ENCODE measurements at places on chromosomes 1 and 21.

- DNase-seq: no peak
These were observed 6.1 kb downstream of the SH2D1B start for GRCh38 chr1:162405800-162406199.

DNA sequence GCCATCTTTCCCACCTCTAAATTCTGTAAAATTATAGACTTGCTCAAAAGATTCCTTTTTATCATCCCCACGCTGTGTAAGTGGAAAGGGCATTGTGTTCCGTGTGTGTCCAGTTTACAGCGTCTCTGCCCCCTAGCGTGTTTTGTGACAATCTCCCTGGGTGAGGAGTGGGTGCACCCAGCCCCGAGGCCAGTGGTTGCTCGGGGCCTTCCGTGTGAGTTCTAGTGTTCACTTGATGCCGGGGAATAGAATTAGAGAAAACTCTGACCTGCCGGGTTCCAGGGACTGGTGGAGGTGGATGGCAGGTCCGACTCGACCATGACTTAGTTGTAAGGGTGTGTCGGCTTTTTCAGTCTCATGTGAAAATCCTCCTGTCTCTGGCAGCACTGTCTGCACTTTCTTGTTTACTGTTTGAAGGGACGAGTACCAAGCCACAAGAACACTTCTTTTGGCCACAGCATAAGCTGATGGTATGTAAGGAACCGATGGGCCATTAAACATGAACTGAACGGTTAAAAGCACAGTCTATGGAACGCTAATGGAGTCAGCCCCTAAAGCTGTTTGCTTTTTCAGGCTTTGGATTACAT lies 61.9 kb downstream of the POFUT2 start:
- no peak for DNase-seq

GRCh38 chr1:151887028-151887427 lies 22.3 kb downstream of the THEM4 start:
- DNase-seq: no peak

GRCh38 chr1:212295579-212295978 lies 10.4 kb downstream of the PPP2R5A start:
- DNase-seq: no peak

DNA sequence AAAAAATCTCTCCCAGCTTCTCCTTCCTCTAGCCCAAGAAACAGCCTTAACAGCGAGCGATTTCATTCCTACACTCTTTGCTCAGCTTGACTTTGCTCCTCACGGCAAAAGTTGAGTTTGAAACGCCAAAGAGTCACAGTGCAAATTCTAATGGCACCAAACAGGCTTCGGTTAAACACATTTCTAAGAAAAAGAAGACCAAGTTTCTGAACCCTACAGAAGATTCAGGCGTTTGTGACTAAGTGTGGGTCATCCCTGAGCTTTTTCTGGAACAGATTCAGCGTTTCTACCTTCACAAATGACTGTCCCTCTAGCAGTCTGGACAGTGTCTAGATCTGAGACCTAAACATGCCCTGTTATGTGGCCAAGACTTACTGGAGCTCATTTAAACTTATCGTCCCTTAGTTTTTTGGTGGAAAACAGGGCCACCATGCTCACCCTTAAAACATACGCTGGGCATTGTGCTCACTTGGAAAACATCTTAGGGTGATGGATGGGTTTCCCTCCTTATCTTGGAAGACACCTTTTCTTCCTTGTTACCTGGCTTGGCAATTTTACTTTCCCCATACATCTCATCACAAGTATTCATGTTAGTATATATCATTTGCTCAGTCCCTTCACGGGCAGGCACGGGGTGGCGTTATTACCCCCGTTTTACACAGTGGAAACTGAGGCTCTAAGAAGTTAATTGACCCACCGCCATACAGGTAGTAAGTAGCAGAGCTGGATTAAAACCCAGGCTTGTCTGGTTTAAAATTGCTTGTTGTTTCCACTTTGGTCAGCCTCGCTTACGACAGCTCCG lies 1.0 kb downstream of the C1orf198 start:
- no peak for DNase-seq

- no peak for DNase-seq
These were observed 6.5 kb upstream of the GLRX2 start for GRCh38 chr1:193111641-193112090.

GRCh38 chr21:36807422-36807928 lies 108.6 kb downstream of the SIM2 start:
- DNase-seq: no peak

- DNase-seq: no peak
These were observed 5.2 kb downstream of the PADI1 start for GRCh38 chr1:17210176-17210575.

DNA sequence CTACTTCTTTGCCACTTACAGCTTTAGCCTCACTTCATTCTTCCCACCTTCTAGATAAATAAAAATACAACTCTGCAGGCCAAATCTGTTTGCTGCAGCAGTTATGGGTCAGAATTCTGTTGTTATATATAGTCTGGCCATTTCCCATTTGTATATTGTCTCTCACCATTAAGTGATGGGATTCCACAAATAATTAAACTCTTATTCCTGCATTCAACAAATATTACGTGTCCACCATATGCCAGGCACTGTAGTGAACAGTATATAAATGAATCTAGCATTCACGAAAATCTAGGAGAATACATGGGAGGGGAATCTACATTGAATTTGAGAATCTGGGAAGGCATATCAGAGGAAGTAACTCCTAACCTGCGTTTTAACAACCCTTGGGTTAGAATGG lies 5.7 kb upstream of the GLRX2 start:
- DNase-seq: no peak

- DNase-seq: no peak
These were observed 6.3 kb downstream of the HPCA start for GRCh38 chr1:32892368-32893197.

- DNase-seq: no peak
These were observed 104.3 kb upstream of the KRTAP19-8 start for GRCh38 chr21:31142600-31142999.

DNA sequence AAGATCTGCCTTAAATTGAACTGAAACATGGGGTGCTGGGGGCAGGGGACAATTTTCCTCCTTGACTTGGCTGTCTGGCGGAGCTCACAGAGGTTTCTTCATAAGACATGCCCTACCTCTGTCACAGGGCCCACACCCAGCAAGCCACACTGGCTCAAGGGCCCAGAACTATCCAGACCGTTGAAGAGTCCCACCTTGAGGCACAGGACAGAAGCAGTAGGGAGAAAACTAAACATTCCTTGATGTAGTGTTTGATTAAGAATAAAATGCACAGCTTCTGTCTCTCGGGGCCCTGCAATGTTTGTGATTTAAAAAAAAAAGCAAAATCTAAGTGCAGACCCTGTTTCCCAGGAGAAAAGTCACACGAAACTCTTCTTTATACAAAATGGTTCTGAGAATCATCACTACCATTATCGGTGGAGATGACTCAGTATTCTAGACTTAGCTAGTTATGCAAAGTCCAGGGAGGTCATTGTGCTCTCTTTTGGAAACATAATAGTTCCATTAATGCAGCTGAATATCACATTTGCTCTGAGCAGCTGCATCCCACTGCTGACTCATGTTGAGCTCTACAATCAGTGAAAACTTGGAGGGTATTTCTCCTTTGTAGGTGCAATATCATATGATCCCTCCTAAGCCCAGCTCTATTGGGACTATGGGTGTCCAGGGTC lies 53.6 kb upstream of the DIRAS3 start:
- DNase-seq: no peak

DNA sequence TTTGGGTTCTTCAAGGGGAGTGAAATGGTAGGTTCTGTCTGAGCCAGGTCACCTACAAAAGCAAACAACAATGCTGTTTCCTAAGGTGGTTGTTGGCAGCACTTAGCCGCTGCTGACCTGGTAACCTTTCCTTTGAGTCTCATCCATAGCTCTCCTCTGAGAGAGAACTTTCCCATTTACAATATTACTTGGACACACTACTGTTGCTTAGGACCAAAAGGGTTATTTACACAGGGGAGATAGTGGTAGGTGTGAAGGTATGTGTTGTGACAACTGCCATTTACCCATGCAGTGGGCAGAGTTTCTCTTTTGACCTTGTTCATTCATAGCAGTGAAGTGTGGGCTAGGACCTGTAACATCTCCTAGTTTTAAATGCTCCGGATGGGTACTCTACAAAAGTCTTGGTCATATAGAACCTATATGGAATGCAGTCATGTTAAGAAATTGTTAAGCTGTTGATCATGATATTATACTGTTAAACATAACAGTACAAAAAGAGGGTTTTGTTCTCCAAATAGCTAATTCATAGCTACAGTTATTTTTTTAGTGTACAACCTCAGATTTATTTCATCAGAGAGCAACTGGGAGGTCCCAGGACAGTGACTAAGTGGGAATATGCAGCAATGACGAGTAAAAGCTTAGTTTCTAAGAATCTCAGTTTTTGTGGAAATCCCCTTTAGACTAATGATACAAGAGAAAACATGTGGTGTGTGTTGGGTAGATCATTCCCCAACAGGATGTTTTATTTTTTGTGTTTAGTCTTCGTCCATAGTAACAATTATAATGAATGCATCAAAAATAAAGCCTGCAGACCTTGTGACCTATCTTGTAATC lies 219.7 kb downstream of the NFIA start:
- no peak for DNase-seq

DNA sequence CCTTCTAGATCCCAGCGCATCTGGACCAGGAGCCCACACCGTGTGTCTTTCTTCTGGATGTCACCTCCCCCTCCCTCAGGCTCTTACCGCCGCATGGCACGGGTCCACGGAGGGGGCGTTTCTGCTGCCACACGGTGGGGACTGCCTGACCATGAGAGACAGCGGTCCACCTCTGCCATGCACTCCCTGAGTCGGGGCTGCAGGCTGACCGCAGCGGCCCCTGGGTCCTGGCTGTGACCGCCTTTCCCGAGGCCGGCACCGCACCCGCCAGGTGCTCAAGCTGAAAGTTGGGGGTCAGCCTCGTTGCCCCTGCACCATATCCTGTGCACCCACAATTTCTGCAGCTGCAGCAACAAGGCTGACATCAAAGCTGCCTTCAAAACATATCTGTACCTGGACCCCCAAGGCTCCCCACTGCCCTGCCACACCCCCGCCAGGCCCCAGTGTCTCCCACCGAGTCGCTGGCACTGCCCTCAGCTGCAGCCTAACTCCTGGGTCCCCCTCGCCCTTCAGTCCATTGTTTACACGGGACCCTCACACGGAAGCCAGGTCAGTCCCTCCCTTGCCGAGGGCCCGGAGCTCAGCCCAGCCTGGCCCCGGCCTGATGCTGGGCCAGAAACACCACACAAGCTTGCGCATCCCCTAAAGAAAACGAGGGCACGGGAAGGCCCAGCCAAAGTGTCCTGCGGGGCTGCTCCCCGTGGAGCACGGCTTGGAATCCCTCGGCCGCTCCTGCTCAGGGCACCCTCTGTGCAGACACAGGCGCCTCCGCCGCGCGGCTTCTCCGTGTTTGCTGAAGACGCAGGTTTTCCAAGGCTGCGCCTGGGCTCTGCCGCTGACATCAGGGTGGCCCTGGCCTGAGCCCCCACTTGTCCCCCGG lies 51.9 kb downstream of the MORN1 start:
- DNase-seq: no peak

- DNase-seq: no peak
These were observed 195.4 kb upstream of the RUNX1 start for GRCh38 chr21:35244514-35244913.

DNA sequence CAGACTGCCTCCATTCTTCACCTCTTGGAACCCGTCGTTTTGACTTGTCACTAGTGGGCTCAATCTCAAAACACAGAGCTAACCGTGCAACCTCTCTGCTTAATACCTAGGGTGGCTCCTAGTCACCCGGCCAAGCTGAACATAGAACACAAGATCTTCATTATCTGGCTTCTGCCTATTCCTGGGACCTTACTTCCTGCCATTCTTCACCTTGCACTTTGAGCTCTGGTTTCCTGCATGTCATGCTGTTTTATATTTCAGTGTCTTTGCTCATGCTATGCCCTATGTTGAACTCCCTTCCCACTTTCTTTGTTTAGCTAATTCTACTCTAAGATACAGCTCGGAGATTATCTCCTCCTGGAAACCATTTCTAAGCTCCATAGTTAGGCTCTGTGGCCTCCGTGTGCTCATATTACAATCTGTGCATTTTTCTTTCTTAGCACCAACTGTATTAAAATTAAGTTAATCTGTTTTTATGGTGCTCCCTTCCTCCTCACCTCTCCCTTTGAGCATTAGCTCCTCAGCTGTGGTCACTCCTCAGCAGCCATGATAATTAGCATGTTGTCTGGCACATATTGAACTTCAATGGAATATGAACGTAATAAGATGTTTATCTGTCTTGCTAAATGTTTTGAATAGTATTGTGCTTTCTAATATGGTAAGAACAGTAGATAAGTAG lies 13.1 kb downstream of the GPSM2 start:
- no peak for DNase-seq

DNA sequence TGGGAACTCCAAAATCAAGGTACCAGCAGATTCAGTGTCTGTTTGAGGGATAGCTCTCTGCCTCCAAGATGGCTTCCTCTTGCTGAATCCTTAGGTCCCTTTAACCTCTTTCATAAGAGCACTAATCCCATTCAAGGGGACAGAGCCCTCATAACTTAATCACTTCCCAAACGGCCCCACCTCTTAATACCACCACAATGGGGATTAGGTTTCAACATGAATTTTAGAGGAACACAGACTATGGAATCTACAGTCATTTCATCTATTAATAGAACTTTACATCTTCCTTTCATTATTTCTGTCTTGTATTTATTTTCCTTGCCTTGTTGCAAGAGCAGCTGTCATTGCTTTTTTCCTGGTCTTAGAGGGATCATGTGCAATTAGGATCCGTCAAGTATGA lies 30.3 kb downstream of the HOOK1 start:
- DNase-seq: no peak

DNA sequence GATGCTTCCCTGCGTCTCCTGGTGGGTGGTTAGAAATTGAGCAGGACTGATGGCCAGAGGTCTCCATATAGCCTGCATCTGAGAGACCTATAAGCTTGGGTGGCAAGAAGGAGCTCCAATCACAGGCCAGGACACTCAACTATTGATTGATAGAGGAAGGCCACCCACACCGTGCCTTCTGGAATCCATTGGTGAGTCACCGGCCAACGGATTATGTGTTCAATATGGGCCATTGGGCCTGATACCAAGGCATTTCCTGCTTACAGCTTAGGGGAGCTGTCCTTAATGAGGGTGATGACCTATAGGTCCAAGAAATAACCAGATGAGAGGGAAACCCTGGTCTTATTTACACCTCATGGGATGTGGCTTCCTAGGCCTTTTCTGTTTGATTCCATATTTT lies 115.1 kb downstream of the PLPP3 start:
- no peak for DNase-seq

- DNase-seq: no peak
These were observed 2.9 kb upstream of the GPX7 start for GRCh38 chr1:52599236-52599635.

- DNase-seq: no peak
These were observed 12.7 kb upstream of the CASQ1 start for GRCh38 chr1:160177667-160178066.

- no peak for DNase-seq
These were observed 31.7 kb downstream of the SELL start for GRCh38 chr1:169679692-169680091.

GRCh38 chr1:154871374-154871773 lies 1.3 kb upstream of the KCNN3 start:
- DNase-seq: no peak
